Activated naive CD8-positive, alpha-beta T cell treated with anti-CD3 and anti-CD28 coated beads for 36 hours (primary cell): ENCODE measurements at places on chromosomes 7 and 10. TPM values are rescaled to one million over a fixed set of nuclear protein-coding genes. Genes with fewer than 3 reads are reported as not detected.

RALA gene
- total RNA-seq: 38.0 TPM

MUC12 gene
- total RNA-seq: 0.66 TPM

EXOC4 gene
- total RNA-seq: 45.7 TPM

NPFFR1 gene
- not detected for total RNA-seq

SEPTIN14 gene
- total RNA-seq: not detected

MYH16 gene
- not detected for total RNA-seq

MYO3A gene
- 0.74 TPM for total RNA-seq

NUDT1 gene
- 97.0 TPM for total RNA-seq

GRCh38 chr7:24690251-24690650 is 67.0 kb downstream of the GSDME start:
- H3K27ac ChIP-seq: no peak overlapping the region
- no peaks in the 10 kb centered on the region for H3K4me1 ChIP-seq
- DNase-seq: no peak
- no peak overlapping the region for H3K4me3 ChIP-seq
- H3K27me3 ChIP-seq: no peaks in the 10 kb centered on the region
- peaks cover 26% of the 10 kb centered on the region for H3K36me3 ChIP-seq

DNA sequence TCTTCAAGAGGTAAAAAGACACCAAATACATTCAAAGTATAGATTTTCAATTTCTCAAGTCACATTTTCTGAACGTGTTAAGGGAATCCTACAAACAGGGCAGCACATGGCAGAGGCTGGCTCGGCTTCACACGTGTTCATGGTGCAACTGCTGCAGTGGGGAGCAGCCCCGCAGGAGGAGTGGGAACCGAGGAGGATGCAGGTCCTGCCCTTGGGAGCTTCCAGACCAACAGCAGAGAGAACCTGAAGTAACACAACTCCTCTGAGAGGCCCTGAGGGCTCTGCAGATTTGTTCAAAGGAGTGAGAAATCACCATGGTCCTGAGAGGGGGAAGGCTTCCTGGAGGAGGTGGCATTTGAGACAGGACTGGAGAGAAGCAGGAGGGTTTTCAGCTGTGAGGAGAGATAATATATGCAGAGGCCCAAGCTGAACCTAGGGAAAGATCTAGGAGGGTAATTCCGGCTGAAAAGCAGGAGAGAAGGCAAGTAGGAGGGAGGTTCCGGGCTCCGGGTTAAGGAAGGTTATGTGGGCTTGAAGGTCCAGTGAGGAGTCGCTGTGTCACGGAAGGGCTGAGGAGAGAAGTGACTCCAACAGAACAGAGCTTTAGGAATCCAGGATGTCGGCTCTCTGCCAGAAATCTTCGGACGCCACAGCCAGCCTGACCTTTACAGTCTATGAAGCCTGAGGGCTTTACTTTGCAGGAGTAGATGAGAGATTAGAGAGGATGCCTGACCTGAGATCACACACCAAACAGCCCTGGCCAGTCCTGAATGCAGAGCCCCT is 77.5 kb downstream of the GPR26 start:
- H3K27ac ChIP-seq: no peak overlapping the region
- no peaks in the 10 kb centered on the region for H3K36me3 ChIP-seq
- no peak overlapping the region for H3K4me3 ChIP-seq
- no peak for DNase-seq

DNA sequence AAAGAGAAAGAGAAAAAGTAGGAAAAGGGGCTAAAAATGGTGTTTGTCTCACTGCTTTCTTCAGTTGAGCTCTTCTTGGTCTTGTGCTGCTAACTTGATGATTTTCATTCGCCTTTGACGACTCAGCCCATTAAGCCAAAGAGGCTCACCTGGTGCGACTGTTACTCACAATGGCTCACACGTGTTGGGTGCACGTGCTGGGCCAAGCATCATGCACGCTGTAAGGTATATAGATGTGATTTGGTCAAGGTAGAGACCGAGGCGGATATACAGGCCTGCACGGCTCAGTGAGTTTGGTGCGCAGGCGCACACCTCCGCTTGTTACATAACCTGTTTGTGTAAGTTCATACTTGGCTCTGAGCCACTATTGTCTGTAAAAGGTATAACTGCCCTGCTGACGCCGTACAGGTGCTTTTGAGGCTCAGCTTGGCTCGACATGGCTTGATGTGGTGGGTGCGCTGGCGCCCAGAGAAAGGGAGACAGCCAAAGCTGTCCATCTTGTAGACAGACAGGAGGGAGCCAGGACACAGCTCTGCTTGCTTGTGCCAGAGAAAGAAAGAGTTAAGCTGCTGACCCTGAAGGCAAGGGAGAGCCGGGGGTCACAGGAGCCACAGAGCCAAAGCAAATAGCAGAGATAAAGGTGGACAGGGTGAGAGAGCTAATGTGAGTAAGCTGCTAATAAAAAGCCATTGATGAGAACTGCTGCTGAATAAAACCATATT is 33.6 kb downstream of the ANKRD16 start:
- no peaks in the 10 kb centered on the region for H3K36me3 ChIP-seq
- H3K27me3 ChIP-seq: no peaks in the 10 kb centered on the region
- no peak overlapping the region for H3K4me3 ChIP-seq
- H3K4me1 ChIP-seq: no peaks in the 10 kb centered on the region
- H3K27ac ChIP-seq: no peak overlapping the region

- DNase-seq: no peak
- peaks cover 39% of the 10 kb centered on the region for H3K4me1 ChIP-seq
- H3K4me3 ChIP-seq: no peak overlapping the region
- no peaks in the 10 kb centered on the region for H3K27me3 ChIP-seq
Measured at GRCh38 chr7:96287559-96287958, 34.3 kb downstream of the SLC25A13 start.

DNA sequence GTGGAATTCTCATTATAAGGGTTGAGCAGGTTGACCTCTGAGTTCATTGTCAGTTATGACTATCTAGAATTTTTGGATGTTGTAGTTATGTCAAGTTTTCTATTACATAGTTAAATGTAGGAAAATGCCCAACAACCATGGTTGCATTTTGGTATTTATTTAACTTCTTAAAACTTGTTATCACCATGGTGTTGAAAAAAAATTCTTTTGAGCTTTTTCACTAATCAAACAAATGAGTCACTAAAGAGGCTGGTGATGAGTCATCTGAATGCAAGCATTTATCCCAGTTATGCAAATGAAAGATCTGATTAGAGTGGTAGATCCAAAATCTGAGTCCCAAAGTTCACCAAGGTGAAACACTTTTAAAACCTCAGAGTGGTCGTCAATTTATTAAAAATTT is 624.7 kb upstream of the IGFBP3 start:
- H3K27ac ChIP-seq: no peak overlapping the region
- DNase-seq: no peak
- H3K36me3 ChIP-seq: no peaks in the 10 kb centered on the region
- H3K27me3 ChIP-seq: peaks cover 5% of the 10 kb centered on the region
- no peak overlapping the region for H3K4me3 ChIP-seq

GRCh38 chr10:78392197-78392596 is 358.5 kb downstream of the RPS24 start:
- H3K4me3 ChIP-seq: no peak overlapping the region
- no peaks in the 10 kb centered on the region for H3K36me3 ChIP-seq
- no peaks in the 10 kb centered on the region for H3K4me1 ChIP-seq

- peak overlapping the region; percentile 19 for H3K27ac ChIP-seq
- DNase-seq: no peak
- no peaks in the 10 kb centered on the region for H3K36me3 ChIP-seq
- H3K27me3 ChIP-seq: no peaks in the 10 kb centered on the region
- H3K4me1 ChIP-seq: peaks cover 4% of the 10 kb centered on the region
- no peak overlapping the region for H3K4me3 ChIP-seq
Measured at GRCh38 chr7:105426606-105427146, 38.0 kb upstream of the SRPK2 start.

- no peaks in the 10 kb centered on the region for H3K27me3 ChIP-seq
- no peak overlapping the region for H3K4me3 ChIP-seq
- peaks cover 7% of the 10 kb centered on the region for H3K36me3 ChIP-seq
- H3K4me1 ChIP-seq: peaks cover 16% of the 10 kb centered on the region
- no peak overlapping the region for H3K27ac ChIP-seq
- no peak for DNase-seq
Measured at GRCh38 chr10:24908793-24909423, 43.5 kb downstream of the PRTFDC1 start.

- H3K36me3 ChIP-seq: peaks cover 5% of the 10 kb centered on the region
- H3K4me3 ChIP-seq: peak overlapping the region; percentile 86
- no peaks in the 10 kb centered on the region for H3K27me3 ChIP-seq
- DNase-seq: no peak
- no peak overlapping the region for H3K27ac ChIP-seq
Measured at GRCh38 chr7:149716007-149716931, 57.1 kb downstream of the ZNF467 start.

DNA sequence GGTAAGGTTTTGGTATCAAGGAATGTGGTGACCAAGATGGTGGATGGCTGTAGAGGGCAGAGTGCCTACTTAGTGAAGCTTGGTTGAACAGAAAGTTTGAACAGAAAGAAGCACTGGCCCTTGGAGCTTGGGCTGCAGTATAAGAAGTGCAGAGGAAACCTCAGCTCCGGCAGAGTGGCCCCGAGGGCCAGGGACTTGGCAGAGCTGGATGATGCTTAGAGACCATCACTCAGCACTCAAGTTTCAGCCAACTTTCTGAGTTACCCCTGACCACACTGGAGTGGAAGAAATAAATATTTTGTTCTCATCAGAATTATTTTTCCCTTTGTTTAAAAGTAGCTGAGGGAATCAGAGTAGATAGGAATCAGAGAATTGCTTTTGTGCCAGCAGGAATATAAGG is 336.7 kb downstream of the C7orf25 start:
- H3K27ac ChIP-seq: no peak overlapping the region
- no peak overlapping the region for H3K4me3 ChIP-seq
- no peaks in the 10 kb centered on the region for H3K36me3 ChIP-seq
- DNase-seq: no peak

GRCh38 chr7:42805601-42806000 is 106.3 kb downstream of the C7orf25 start:
- H3K27ac ChIP-seq: no peak overlapping the region
- DNase-seq: no peak
- H3K4me1 ChIP-seq: no peaks in the 10 kb centered on the region
- no peak overlapping the region for H3K4me3 ChIP-seq
- H3K36me3 ChIP-seq: no peaks in the 10 kb centered on the region

DNA sequence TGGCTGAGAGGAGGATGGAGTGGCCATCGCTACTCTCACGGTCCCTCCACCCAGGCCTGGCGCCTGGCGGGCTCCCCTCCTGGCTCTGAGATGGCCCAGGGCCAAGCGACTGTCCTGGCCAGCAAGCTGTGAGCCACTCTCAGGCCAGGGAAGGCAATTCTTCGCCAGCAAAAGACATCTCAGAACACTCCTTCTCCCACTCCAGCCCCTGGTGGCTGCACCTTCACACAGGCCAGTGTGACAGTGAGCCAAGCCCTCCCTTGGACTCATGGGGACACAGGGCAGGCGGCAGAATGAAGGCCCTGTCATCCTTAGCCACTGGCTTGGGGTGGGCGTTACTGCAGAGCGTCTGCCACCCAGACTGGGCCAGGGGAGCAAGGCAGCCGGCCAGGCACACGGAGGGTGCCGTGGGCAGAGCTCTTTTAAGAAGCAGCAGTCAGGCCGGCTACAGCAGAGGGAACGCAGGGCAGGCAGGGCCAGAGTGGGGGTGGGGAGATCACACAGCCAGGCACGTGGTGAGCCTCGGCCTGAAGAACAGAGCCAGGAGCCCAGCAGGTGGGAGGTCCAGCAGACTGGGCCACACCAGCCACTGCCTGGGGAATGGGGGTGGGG is 14.4 kb downstream of the STK32C start:
- H3K36me3 ChIP-seq: peaks cover 2% of the 10 kb centered on the region
- H3K27ac ChIP-seq: no peak overlapping the region
- no peaks in the 10 kb centered on the region for H3K4me1 ChIP-seq

GRCh38 chr7:130277763-130278643 is 11.3 kb downstream of the CPA2 start:
- no peaks in the 10 kb centered on the region for H3K36me3 ChIP-seq
- DNase-seq: no peak
- no peak overlapping the region for H3K4me3 ChIP-seq

DNA sequence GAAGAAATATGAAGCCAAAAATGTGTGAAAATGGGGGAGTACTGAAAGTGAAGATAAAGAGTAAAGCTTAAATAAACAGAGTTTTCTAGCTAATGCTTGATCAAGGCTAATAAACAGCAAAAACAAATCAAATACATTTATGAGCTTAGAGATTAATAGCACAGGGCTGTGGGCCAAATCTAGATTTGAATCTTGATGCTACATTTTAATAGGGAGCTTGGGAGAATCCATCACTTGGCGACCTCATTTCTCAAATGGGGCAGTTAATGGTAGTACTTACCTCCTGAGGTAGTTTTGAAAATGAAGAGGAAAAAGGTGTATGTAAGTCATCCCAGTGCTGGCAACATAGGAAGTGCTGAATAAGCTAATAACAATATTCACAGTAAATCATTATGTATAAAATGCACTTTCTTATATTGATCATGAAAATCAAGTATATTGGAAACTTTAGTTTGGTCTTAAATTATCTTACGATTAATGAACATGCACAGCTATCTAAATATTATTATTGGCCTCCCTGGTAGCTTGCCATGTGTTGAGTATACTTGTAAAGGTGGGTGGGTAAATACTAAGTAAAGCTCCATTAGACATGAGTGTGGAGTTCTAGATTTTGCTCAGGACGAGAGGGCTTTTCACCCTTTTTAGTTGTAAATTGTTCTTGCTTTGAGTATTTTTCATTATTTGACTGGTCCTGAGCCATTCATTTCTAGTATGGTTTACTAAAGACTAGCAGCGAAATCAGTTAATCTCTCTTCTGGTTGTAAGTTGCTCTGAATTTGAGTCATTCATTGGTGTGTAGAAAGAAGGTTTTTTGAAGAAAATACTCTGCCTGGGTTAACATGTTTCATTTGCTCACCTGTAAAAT is 5.1 kb downstream of the BICC1 start:
- H3K4me1 ChIP-seq: peaks cover 3% of the 10 kb centered on the region
- H3K4me3 ChIP-seq: no peak overlapping the region
- H3K27me3 ChIP-seq: peaks cover 45% of the 10 kb centered on the region
- no peak for DNase-seq
- no peaks in the 10 kb centered on the region for H3K36me3 ChIP-seq
- H3K27ac ChIP-seq: no peak overlapping the region

GRCh38 chr7:155863721-155864151 is 51.5 kb upstream of the SHH start:
- H3K27me3 ChIP-seq: peaks cover 27% of the 10 kb centered on the region
- no peaks in the 10 kb centered on the region for H3K36me3 ChIP-seq
- no peaks in the 10 kb centered on the region for H3K4me1 ChIP-seq
- H3K27ac ChIP-seq: no peak overlapping the region
- no peak for DNase-seq
- no peak overlapping the region for H3K4me3 ChIP-seq

- no peaks in the 10 kb centered on the region for H3K4me1 ChIP-seq
- no peaks in the 10 kb centered on the region for H3K36me3 ChIP-seq
- H3K4me3 ChIP-seq: peak overlapping the region; percentile 53
- peaks cover 30% of the 10 kb centered on the region for H3K27me3 ChIP-seq
- no peak for DNase-seq
- no peak overlapping the region for H3K27ac ChIP-seq
Measured at GRCh38 chr7:65509368-65510186, 135.9 kb downstream of the ZNF92 start.

GRCh38 chr7:518630-519483 is 789 bp downstream of the PDGFA start:
- H3K27me3 ChIP-seq: peaks cover 58% of the 10 kb centered on the region
- H3K4me3 ChIP-seq: peak overlapping the region; percentile 81
- peaks cover 12% of the 10 kb centered on the region for H3K4me1 ChIP-seq
